ENCODE measurements at places on chromosomes 6 and 20.

- H3K27ac ChIP-seq: no peak overlapping the region
- peaks cover 25% of the 10 kb centered on the region for H3K36me3 ChIP-seq
- no peaks in the 10 kb centered on the region for H3K27me3 ChIP-seq
- H3K4me3 ChIP-seq: no peak overlapping the region
- DNase-seq: no peak
- H3K4me1 ChIP-seq: no peaks in the 10 kb centered on the region
These were observed 23.4 kb downstream of the CASP8AP2 start for GRCh38 chr6:89853068-89853467.

DNA sequence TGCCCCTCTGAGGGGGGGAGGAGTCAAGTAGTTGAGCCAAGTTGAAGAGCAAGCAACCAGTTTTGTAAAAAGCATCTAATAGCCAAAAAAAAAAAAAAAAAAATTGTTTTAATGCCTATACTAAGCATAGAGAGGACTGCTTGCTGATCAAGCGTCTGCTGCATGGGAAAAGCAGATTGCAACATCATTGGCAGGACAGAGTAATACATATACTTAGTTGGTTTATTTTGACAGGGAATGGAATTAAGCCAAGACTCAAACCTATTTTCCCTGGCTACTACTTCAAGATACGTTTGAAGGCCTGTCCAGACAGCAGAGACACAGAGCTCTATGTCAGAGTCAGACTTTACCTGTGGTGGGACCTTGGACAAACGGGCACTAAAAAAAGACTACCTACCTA is 120.5 kb downstream of the RTN4IP1 start:
- H3K27me3 ChIP-seq: no peaks in the 10 kb centered on the region
- H3K36me3 ChIP-seq: no peaks in the 10 kb centered on the region
- H3K4me3 ChIP-seq: no peak overlapping the region
- no peaks in the 10 kb centered on the region for H3K4me1 ChIP-seq
- H3K27ac ChIP-seq: no peak overlapping the region
- DNase-seq: no peak

- peak; percentile 26 for DNase-seq
- H3K27ac ChIP-seq: no peak overlapping the region
- peaks cover 7% of the 10 kb centered on the region for H3K4me1 ChIP-seq
- no peak overlapping the region for H3K4me3 ChIP-seq
These were observed 46.6 kb upstream of the PTGIS start for GRCh38 chr20:49614338-49615050.

DNA sequence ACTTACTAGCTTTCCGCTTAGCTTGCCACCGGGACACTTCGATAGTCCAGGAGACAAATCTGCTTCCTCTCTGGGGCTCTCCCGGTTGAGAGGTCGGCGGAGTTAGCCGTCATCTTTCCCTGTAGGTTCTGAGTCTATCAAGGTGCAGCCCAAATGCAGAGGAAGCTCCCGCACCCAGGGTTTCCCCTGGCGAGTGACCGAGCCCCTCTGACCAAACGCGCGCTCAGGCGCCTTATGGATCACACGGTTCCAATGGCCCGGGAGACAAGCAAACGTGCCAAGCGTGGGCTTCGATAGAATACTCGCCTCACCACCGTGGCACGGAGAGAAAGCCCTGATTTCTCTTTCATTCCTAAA is 15.8 kb upstream of the FOXC1 start:
- no peaks in the 10 kb centered on the region for H3K36me3 ChIP-seq
- H3K27me3 ChIP-seq: no peaks in the 10 kb centered on the region
- DNase-seq: no peak
- no peaks in the 10 kb centered on the region for H3K4me1 ChIP-seq

GRCh38 chr6:135161411-135162395 is 19.4 kb upstream of the MYB start:
- no peaks in the 10 kb centered on the region for H3K27me3 ChIP-seq
- no peak for DNase-seq
- no peak overlapping the region for H3K4me3 ChIP-seq
- no peaks in the 10 kb centered on the region for H3K4me1 ChIP-seq

GRCh38 chr6:40349123-40349900 is 237.9 kb downstream of the LRFN2 start:
- H3K27me3 ChIP-seq: no peaks in the 10 kb centered on the region
- H3K27ac ChIP-seq: no peak overlapping the region
- DNase-seq: no peak
- H3K4me3 ChIP-seq: no peak overlapping the region

DNA sequence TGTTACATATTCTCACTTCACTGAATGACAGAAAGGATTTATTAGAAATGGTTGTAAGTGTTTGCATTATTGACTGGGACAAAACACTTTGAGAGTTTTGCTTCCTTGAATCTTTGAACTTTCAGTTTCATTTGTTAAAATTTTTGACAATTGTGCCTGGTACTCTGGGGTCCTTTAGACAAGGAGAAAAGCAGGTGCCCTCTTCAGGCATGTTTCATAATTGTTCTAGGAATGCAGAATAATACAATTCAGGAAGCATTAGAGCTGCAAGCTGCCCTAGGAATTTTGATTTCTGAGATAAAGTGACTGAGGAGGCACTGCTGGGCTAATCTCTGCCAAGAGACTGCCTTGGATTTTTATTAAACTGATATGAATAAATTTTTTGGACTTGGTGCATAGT is 49.7 kb downstream of the TOP1 start:
- H3K4me1 ChIP-seq: no peaks in the 10 kb centered on the region
- no peaks in the 10 kb centered on the region for H3K36me3 ChIP-seq
- H3K27me3 ChIP-seq: no peaks in the 10 kb centered on the region
- H3K4me3 ChIP-seq: no peak overlapping the region
- DNase-seq: no peak

DNA sequence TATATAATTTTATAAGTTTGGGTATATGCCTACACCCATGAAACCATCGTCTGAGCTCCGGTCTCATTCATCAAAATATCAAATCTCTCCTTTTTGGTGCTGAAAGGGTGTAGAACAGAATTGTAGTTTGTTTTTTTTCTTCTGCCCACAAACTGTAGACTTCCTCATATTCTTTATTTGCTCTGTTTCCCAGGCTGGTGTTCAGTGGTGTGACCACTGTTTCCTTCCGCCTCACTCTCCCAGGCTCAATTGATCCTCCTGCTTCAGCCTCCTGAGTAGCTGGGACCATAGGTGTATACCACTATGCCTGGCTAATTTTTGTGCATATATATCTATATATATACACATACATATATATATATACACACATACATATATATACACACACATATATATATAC is 139.6 kb upstream of the HCRTR2 start:
- no peaks in the 10 kb centered on the region for H3K4me1 ChIP-seq
- no peaks in the 10 kb centered on the region for H3K27me3 ChIP-seq
- H3K4me3 ChIP-seq: no peak overlapping the region
- no peak for DNase-seq
- no peaks in the 10 kb centered on the region for H3K36me3 ChIP-seq

DNA sequence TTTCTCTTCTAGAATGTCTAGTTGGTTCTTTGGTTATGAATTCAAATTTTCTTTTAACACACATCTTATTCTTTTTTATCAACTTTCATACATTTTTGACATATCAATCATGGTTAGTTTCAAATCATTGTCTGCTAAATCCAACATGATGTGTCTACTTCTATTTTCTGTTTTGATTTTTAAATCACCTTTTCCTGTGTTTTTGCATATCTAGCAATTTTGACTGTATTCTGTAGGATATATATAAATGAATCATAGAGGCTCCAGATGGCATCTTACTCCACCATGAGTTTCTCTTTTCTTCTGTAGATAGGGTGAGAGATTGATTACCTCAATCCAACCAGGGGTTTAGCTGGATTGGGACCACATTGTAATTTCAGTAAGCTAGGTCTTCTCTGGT is 34.3 kb upstream of the CARMIL1 start:
- DNase-seq: no peak
- no peaks in the 10 kb centered on the region for H3K27me3 ChIP-seq
- H3K4me1 ChIP-seq: no peaks in the 10 kb centered on the region
- H3K27ac ChIP-seq: no peak overlapping the region
- H3K36me3 ChIP-seq: no peaks in the 10 kb centered on the region
- H3K4me3 ChIP-seq: no peak overlapping the region
